ENCODE measurements at places on chromosomes 6 and 20.

GRCh38 chr6:34837528-34837927 lies 45.6 kb downstream of the BLTP3A start:
- no peak for DNase-seq

GRCh38 chr6:99711302-99711701 lies 104.7 kb downstream of the PRDM13 start:
- DNase-seq, result no peak

- no peak for DNase-seq
Observed at GRCh38 chr6:67748521-67748920, 886.6 kb upstream of the ADGRB3 start.

- no peak for DNase-seq
Observed at GRCh38 chr6:170108456-170108855, 182.4 kb downstream of the DLL1 start.

DNA sequence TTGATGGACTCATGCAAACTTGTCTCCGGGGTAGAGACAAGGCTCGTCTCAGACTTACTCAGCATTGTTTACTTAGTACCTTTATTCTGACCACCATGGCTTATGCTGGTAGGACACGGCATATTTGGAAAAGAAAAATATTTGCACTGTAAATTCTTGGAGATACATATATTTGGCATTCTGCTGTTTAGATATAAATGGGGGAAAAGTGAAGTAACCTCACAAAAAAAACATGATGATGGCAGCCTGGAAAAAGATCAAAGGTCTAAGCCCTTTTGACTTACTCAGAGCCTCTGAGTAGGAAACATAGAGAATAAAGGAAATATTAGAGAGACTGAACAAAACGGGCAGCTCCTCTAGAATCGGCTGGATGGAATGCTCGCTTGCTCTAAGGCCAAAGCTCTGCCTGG lies 32.5 kb downstream of the PDE10A start:
- DNase-seq, result no peak

DNA sequence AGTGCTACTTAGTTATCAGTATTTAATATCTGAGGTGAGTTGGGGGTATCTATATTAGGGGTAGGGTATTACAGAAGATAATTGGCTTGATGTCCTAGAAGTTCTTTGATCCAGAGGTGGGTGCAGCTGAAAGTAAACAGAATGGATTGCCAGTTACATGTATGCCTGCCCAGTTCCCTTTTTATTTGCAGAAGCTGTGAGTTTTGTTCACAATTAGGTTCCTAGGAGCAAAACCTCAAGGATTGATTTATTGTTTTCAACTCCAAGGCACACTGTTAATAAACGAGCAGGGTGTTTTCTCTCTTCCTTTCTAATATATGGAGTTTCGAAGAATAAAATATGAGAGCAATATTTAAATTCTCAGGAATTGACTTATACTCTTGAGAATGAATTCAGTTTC lies 129.0 kb downstream of the SULF2 start:
- no peak for DNase-seq

DNA sequence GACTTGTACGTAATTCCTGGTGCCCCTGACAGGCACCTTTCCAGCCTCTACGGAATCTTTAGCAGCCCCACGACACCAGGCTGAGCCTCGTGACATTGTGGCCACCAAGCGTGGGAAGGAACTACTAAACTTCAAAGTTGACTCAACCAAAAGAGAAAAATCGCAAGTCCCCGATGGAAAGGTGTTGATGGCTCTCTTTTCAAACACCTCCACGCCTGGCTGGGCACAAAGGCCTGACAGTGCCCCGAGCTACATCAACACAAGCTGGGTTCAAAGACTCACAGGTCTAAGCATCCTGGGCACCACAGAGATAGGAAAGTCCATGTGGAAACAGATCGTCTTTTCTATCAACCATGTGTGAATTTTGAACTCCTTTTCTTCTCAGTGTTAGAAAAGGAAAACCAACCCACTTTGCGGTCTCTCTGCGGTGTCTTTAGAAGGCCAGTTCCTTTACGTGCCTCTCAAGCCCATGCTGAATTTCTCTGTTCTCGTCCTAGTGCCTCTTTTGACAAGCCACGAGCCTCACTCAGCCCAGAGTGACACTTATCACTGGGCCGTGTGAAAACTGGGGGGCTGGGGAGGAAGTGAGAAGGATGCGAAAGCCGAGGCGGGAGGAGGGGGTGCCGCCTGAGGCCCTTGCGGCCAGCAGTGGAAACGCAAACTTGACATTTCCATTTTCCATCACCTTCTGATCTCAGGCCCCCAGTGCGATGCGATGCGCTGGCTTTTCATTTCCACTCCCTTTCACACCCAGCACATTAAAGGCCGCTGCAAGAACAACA lies 59.4 kb downstream of the GFOD1 start:
- peak; percentile 57 for DNase-seq

DNA sequence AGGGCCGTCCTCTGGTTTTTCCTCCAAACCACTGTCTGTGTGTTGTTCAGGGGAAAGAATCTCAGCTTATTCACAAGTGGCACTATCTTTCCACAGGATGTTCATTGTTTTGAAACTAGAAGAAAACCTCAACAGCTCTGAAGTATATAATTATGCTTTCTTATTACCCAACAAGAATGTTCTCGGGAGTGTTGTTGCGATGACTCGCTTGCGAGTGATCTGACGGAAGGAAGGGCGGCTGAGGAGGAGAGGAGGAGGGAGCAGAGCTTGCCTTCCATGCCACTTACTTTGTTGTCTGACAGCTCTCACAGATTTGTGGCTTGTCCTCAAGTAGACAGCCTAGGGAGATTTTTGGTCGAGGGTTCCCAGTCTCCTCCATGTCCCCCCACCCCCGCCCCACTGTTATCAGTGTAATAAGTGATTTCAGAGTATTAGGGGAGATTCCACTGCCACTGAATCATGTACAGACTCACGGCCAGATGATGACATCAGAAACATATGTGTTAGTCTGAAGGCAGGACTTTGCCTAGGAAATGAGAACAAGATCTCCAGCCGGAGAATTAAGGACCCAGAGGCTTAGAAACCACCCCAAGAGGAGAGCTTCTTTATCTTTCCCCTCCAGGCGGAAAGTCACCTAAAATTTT lies 80.7 kb upstream of the CCN6 start:
- DNase-seq, result peak; percentile 45

DNA sequence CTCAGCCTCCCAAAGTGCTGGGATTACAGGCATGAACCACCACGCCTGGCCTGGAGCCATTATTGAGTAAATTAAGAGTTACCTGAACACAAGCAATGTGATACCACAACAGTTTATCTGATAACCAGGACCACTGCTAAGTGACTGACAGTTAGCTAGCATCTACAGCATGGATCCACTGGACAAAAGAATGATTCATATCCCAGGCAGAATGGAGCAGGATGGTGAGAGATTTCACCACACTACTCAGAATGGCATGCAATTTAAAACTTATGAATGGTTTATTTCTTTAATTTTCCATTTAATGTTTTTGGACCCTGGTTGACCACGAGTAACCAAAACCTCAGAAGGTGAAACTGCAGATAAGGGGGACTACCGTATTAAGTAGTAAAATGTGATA lies 48.6 kb downstream of the RALGAPA2 start:
- DNase-seq, result no peak

DNA sequence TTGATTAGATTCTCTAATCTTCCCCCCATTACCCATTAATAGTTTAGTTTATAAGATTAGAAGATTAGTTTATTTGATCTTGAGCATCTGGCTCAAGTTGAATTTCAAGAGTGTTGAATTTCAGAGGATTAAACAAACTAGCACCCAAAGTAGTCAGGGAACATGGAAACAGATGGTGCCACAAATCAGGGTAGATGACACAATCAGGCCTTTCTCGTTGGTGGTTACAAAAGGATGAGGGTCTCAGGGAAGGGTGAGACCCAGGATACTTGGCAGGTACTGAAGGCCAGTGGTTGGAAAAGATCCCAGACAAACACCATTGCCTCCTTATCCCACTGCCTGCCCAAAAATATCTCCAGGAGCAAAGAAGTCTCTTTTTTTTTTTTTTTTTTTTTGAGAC lies 29.5 kb upstream of the ADGRF1 start:
- no peak for DNase-seq

DNA sequence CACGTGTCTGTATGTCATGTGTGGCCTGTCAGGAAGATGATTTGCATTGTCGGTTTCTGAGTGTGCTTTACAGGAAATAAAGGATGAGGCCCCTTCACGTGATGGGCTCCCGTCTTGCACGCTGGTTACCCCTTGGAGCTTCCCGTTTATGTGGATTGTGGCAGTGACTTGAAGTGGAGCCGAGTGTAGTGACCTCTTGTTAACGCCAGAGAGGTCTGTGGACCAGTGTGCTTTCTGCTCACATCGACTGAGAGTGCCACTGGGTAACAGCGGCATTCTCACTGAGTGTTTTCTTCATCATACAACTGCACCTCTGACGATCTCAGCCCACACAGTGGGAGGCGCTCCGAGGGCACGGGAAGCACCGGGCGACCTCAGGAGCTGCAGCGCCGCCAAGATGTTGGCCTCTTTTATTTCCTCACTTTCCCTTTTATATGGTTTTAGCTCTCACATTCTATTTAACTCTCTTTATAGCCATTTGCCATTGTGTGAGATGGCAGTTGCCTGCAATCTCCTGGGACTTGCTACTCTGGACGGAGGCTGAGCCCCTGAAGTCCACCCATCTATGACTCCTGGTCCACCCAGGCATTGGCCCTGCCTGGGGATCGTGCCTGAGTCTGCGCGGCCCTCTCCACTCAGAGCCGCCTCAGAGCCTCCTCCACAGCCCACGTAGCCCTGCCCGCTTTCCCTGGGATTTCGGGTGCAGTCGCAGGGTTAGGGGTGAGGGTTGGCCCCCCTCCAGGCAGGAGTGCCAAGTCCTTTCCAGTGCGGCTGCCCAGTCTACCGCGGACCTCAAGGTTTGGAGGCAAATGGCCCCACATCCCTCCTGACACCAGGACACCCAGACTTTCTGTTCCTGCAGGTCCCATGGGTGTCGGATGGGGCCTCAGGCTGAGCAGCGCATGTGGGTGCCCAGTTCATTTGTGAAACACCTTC lies 238.9 kb downstream of the ERMARD start:
- DNase-seq, result peak; percentile 34

GRCh38 chr6:108168501-108169463 lies 3.0 kb downstream of the NR2E1 start:
- no peak for DNase-seq

DNA sequence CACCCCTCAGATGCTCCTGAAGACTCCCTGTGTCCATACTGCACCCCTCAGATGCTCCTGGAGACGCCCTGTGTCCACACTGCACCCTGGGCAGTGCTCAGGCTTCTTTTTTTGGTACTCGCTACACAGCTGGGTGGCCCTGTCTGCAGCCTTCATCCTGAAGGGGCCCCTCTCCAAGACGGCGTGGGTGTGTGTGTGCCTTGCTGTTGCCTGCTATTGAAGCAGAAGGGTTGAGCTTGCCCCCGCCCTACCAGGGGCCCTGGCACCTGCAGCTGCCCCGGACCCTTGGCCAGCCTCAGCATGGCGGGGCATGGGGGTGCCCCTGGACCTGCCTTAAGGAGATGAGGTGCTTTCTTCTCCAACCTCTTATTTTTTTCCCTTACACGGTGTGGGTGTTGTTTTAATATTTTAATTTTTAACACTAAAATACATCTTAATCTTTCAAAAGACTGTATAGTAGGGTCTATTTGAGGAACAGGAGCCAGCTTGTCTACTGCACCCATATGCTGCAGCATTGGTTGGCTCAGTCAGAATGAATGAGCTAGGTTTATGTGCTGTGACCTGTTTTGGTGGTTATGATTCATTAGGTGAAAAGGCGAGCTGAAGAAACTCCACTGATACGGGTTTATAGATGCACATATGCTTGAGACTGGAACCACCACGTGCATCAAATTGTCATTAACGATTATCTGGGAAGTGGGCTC lies 135.9 kb downstream of the AGPAT4 start:
- no peak for DNase-seq

- no peak for DNase-seq
Observed at GRCh38 chr6:47822856-47823554, 41.2 kb downstream of the OPN5 start.

GRCh38 chr20:62122654-62123449 lies 577 bp downstream of the LSM14B start:
- peak; percentile 36 for DNase-seq

DNA sequence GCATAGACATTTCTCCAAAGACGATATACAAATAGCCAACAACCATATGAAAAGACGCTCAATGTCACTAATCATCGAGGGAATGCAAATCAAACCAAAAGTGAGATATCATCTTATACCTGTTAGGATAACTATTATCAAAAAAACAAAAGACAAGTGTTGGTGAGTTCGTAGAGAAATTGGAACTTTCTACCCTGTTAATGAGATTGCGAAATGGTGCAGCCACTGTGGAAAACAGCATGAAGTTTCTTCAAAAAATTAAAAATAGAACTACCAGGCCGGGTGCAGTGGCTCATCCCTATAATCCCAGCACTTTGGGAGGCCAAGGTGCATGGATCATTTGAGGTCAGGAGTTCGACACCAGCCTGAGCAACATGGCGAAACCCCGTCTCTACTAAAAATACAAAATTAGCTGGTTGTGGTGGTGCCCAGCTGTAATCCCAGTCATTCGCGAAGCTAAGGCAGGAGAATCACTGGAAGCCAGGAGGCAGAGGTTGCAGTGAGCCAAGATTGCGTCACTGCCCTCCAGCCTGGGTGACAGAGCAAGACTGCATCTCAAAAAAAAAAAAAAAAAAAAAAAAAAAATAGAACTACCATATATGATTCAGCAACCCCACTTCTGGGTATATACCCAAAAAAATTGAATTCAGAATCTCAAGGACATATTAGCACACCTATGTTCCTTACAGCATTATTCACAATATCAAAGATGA lies 170.0 kb upstream of the ZNF184 start:
- DNase-seq, result no peak

DNA sequence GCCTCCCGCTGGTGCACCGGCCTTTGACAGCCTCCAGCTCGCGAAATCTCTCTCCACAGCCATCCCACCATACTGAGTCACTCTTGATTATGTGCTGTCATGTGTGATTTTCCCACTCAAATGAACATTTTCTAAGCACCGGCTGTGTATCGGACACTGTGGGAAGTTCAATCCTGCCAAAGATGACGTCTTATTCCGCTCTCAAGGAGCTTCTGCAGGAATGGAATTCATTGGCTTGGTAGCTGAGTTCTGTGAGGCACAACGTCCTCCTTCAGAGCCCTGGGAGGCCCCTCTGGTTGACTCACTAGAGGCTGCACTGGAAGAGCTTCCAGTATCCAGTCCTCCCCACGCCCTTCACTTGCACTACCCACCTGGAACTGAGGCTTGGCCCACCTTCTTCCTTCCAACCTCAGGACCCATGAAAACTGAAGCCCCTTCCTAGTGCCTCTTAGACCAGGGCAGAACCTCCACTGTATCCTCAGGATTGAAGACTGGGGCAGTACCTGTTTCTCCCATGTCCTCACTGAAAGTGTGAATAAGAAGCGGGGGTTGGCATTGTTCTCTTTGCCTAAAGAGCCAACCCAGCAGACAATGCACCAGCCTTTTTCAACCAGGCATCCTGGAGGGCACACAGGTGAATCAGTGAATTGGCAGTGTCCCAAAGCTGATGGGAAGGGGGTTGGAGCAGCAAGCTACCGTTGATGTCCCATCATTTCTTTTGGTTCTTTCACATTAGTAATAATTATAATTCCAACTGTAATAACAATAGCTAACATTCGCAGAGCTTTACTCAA lies 1.7 kb downstream of the UNC5CL start:
- DNase-seq, result no peak

GRCh38 chr6:35496841-35497570 lies at the start of gene TEAD3:
TSS of gene TEAD3 (minus strand) at chr6:35497079.
- DNase-seq, result peak; percentile 20
